Cardiac muscle cell (in vitro differentiated cells and primary cell): ENCODE measurements at places on chromosomes 12 and 14. TPM values are rescaled to one million over a fixed set of nuclear protein-coding genes. Genes with fewer than 3 reads are reported as not detected.

PRB2 gene
- total RNA-seq: not detected in 2 replicates

LRIG3 gene
- 10.7 and 24.2 TPM in 2 replicates for total RNA-seq

DAO gene
- total RNA-seq: not detected in 2 replicates

PLEKHG7 gene
- not detected in 2 replicates for total RNA-seq

KERA gene
- total RNA-seq: not detected in 2 replicates

AQP6 gene
- total RNA-seq: 1.8 TPM in 1 of 2 replicates, not detected in the other

MYL2 gene
- total RNA-seq: 2.7 and 12.2 TPM in 2 replicates

MORN3 gene
- 1.1 and 2.0 TPM in 2 replicates for total RNA-seq

ZDHHC22 gene
- 0.12 and 0.25 TPM in 2 replicates for total RNA-seq

SRRM4 gene
- total RNA-seq: 0.14 and 0.21 TPM in 2 replicates

LIN7A gene
- total RNA-seq: 5.9 and 10.3 TPM in 2 replicates

CNIH1 gene
- total RNA-seq: 87.3 and 128 TPM in 2 replicates

FAM186B gene
- 0.21 and 1.6 TPM in 2 replicates for total RNA-seq

TPPP2 gene
- 0.92 TPM in 1 of 2 replicates, not detected in the other for total RNA-seq

RPL10L gene
- total RNA-seq: not detected in 2 replicates

TTC9 gene
- 1.3 and 2.0 TPM in 2 replicates for total RNA-seq

TMPRSS12 gene
- not detected in 2 replicates for total RNA-seq

SPIC gene
- not detected in 2 replicates for total RNA-seq

MGAT4C gene
- 0.07 and 0.33 TPM in 2 replicates for total RNA-seq

OTUB2 gene
- 2.4 and 4.1 TPM in 2 replicates for total RNA-seq

ISCU gene
- total RNA-seq: 90.0 and 97.5 TPM in 2 replicates

DEPDC4 gene
- 1.5 and 1.6 TPM in 2 replicates for total RNA-seq

PRICKLE1 gene
- total RNA-seq: 58.8 and 71.4 TPM in 2 replicates

RPGRIP1 gene
- total RNA-seq: 0.14 TPM in 1 of 2 replicates, not detected in the other

ANO4 gene
- total RNA-seq: 0.33 and 0.95 TPM in 2 replicates

GTF2A1 gene
- total RNA-seq: 17.5 and 26.8 TPM in 2 replicates

FOXA1 gene
- not detected in 2 replicates for total RNA-seq

VPS37B gene
- total RNA-seq: 47.3 and 52.1 TPM in 2 replicates

CEBPE gene
- total RNA-seq: not detected in 2 replicates

CLEC1B gene
- total RNA-seq: 0.95 and 1.2 TPM in 2 replicates

EID3 gene
- 1.8 and 3.3 TPM in 2 replicates for total RNA-seq

HSP90B1 gene
- 386 and 610 TPM in 2 replicates for total RNA-seq

MYF6 gene
- not detected in 2 replicates for total RNA-seq

NRIP2 gene
- total RNA-seq: not detected in 2 replicates

NGB gene
- total RNA-seq: 0.09 TPM in 1 of 2 replicates, not detected in the other

P2RX2 gene
- not detected in 2 replicates for total RNA-seq
